ENCODE measurements at places on chromosomes 2 and 18. TPM values are rescaled to one million over a fixed set of nuclear protein-coding genes. Genes with fewer than 3 reads are reported as not detected.

GRCh38 chr2:44347526-44347925 lies 13.8 kb downstream of the PREPL start:
- no peak for DNase-seq

C2orf78 gene
- not detected for total RNA-seq

ALLC gene
- not detected for total RNA-seq

DNA sequence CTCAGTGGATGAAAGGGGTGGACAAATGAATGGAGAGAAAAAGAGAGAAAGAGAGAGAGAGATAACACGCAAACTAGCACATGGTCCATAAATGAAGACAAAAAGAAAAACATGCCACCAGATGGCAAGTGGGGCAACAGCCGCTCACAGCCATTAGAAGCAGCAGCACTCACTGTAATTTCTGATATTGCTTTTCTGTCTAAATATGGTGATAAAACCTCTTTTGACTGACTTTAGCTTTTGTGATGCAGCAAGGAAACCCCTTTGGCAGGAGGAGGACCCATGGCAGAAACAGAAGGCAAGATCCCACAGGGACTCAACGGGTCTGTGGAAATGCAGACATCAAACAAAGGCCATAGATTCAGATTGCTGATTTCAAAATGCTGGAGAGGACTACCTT lies 88.0 kb upstream of the CDH20 start:
- DNase-seq, result no peak
